ENCODE measurements at places on chromosomes 13 and 19.
A peak's percentile ranks its signal among the peaks of the same experiment; 100 is the strongest.

GRCh38 chr19:17311455-17312188 lies 2.3 kb downstream of the DDA1 start:
- DNase-seq = no peak

DNA sequence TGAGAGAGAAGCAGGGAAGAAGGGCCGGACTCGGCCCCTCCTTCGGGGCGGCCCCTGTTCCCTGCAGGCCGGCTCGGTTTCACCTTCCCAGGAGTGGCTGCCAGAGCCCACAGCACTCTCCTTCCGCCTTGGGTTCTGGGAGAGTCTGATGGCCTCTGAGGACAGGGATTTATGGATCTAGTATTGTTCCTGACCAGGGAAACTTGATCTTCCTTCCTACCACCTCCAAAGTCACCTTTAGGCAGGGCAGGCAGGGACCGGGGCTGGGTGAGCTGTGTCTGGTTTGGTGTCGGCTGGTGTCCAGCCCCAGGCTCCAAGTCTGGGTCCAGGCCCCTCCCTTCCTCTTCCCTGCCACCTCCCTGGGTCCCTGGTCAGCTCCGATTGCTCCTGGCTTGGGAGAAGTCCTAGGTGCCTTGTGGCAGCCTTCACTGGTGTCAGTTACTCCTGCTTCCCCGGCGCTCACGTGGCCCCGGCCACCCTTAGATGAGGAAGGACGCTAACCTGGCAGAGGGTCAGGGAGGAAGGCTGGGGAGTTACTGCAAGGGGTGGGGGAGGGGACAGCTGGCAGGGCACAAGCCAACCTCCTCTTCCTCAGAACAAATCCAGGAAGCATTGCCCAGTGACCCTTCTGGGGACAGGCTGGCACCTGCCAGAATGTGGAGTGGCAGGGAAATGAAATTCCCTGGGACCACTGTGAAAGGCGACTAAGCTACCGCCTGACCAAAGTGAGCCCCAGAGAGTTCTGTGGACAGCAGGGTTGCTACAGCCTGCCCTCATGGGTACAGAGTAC lies 18.8 kb downstream of the RFX1 start:
- DNase-seq = no peak

GRCh38 chr19:7099597-7099921 lies 30.1 kb downstream of the ZNF557 start:
- no peak for DNase-seq

- no peak for DNase-seq
Measured at GRCh38 chr13:49690133-49690994, 922 bp downstream of the EBPL start.

- no peak for DNase-seq
Measured at GRCh38 chr19:29323021-29323430, 110.1 kb upstream of the UQCRFS1 start.

DNA sequence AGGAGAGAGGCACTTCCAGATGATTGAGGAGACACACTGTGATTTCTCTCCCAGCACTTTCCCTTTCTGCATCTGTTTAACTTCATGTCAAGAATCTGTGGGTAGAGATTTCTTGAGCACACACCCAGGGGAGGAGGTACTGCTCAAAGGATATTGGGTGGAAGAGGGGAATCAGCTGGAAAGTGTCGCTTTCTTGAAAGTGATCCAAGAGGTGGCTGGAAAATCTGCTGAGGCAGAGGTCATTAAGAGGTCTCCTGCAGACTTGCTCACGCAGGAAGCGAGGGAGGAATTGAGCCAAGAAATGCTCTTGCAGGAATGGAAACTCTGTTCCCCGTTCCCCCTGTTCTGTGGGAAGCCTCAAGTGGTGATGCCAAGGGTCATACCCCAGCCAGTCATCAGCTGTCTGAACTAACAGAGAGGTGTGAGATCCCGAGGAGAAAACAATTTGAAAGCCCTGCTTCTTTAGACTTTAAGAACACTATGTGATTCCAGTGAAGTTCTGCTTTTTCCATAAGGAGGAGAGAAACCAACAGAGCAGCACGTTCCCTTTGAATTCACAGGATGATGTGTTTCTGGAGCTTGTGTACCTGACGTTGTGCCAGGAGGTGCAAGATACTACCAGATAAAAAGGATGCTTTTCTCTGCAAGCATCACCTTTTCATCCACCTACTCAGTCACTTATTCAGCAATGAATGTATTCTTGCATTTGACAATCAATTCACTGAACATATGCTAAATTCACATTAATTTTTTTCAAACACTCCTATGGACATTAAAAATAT lies 163.4 kb upstream of the GPR12 start:
- DNase-seq = no peak

GRCh38 chr13:94272038-94272437 lies 207.4 kb downstream of the DCT start:
- no peak for DNase-seq

- DNase-seq = no peak
Measured at GRCh38 chr13:48386816-48387215, 26.1 kb downstream of the LPAR6 start.

DNA sequence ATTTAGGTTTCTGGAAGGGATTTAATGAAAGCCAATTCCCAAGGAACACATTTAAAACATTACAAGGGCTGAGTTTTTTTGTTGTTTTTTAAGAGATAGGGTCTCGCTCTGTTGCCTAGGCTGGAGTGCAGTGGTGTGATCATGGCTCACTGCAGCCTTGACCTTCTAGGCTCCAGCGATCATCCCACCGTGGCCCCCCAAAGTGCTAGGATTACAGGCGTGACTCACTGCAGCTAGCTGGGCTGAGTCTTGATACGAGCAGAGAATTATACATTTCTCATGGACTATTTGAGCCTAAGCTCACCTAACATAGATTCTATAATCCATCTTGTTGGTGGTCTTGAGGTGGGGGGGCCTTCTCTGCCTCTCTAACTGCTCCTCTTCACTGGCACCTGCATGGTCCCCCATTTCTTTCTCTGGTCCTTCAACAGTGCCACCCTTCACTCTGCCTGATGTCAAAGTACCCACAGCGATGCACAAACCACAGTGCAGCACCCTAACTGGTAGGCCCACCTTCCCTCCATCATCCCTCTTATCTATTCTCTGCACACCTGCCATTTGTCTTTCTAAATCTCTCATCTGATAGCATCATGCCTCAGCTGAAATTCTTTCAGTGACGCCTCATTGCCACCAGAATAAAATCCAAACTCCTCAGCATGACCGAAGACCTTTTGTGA lies 37.4 kb downstream of the DOCK9 start:
- no peak for DNase-seq

DNA sequence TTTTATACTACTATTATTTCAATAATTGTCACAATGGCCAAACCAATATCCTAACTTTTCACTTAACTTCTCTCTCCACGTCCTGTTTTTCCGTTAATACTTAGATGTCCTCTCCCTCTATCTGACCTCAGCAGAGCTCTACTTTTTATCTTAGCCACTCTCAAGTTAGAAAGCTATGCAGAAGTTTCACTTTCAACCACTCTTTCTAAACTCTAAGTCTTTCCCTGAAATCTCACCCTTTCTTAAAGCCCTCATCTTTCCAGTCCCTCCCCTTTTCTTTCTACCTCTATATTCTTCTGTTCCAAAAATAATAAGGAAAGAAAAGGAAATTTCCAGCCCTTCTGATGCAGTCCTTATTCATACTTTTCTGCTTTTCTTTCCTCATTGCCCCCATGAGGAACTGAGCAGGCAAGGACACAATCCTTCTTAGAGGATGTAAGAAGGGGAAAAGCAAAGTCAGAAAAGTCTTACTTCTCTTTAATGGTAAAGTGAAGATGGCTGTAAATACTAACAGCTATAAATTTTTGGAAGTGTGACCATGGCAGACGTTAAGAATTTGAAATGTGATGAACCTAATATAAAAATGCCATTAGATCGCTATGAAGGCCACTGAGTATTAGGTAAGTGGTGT lies 23.0 kb downstream of the FAM216B start:
- no peak for DNase-seq

- DNase-seq = no peak
Measured at GRCh38 chr19:33815380-33816340, 19.0 kb downstream of the KCTD15 start.

GRCh38 chr19:1608359-1609102 lies 3.3 kb upstream of the UQCR11 start:
- peak; percentile 33 for DNase-seq

DNA sequence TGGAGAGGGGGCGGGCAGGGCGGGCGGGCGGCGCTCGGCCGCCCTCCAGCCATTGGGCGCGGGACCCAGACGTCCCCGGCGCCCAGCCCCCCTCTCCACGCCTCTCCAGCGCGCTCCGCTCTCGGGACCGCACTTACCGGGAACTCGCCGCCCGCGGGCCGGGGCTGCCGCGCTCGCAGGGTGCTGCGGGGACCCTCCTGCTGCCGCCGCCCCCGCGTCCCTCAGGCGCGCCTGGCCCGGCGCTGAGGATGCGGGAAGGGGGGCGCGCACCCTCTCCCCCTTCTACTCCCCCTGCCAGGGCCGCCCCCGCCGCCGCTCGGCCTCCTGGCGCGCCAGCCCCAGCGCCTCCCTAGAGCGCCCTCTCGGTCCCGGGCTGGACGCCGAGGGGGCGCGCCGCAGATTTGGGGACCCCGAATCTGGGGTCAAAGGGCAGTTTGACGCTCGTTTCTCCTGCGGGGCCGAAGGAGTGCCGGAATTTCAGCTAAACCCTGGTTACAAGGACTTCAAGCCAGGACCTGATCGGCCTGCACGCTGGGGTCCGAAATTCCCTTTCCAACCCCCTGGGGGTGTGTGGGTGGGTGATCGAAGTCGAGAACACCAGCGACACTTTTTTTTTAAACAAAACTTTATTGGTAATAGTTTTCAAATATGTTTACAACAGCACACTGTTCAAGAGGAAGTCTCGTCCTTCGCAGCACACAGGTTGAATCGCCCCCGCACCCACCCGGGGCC lies 696 bp upstream of the SAMD1 start:
- DNase-seq = peak; percentile 78

DNA sequence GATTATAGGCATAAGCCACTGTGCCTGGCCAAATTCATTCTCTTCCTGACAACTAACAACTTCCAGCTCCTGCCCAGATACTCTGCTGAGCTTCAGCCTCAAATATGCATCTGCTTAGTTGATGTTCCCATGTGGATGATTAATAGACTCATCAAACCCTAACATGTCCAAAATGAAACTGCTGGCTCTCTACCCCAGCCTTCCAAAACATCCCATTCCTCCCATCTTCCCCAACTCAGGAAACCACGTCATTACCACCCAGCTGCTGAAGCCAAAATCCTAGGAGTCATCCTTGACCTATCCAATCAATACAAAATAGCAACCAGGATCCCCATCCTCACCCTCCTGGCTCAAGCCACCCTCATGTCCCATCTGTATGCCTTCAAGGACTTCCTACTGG lies 20.9 kb downstream of the POU2F2 start:
- DNase-seq = no peak

- DNase-seq = no peak
Measured at GRCh38 chr13:53017433-53017970, 11.1 kb upstream of the OLFM4 start.

DNA sequence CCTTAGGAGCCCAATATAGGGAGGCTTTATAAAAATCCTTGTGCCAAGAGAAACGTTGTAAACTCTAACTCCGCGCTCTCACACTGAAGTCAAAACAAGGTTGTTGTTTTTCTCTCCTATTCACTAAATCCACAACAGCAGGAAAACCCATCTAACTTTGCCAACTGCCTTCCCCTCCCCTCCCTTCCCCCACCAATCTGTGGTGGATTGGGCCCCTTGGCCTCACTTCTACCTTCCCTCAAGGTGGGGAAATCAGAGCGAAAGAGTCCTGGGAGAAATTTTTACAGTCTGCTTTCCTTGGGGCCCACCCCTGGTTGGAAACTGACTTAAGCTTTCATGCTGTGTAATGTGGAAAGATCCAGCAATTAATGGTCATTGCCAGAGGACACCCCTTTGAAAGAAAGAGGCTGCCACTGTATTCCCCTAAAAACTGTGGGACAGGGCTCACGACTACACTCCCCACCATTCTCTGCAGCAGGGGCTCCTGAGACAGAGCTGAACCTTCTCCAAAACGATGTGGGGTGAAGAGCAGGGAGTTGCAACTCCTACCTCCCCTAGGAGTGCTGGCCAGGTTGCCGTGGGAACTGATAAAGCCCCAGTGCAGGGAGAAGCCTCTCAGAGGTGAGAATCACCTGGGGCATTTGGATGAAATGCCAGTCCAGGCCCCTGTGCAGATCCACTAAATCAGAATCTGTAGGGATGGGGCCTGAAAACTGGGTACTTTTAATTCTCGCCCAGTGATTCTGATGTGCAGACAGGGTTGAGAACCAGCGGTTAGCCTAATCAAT lies 1.1 kb downstream of the DHRS12 start:
- DNase-seq = no peak

DNA sequence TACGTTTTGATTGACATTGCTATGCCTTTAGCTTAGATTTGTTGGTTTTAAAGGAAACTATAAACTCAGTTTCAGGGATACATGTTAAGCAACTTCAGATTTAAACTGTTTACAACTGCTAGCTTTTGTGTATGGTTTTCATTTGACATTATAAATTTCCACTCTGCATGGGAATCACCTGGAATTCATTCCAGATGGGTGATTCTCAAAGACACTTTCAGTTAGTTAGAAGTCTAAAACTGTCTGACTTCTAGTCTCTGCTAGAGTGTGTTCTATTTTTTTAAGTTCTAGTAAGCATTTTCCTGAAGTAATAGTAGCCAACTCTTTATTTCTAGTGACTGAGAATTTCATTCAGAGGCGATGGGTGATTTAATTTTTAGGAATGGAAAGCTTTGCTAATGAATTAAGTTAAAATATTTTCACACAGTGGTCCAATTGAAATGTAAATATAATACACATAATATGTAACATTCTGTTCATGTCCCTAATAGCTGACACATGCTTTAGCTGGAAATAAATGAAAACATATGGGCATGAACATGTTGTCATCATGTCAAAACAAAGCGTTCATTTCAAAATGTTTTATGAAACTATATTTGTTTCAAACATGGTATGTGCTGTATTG lies 58.3 kb upstream of the CSNK1A1L start:
- DNase-seq = no peak

DNA sequence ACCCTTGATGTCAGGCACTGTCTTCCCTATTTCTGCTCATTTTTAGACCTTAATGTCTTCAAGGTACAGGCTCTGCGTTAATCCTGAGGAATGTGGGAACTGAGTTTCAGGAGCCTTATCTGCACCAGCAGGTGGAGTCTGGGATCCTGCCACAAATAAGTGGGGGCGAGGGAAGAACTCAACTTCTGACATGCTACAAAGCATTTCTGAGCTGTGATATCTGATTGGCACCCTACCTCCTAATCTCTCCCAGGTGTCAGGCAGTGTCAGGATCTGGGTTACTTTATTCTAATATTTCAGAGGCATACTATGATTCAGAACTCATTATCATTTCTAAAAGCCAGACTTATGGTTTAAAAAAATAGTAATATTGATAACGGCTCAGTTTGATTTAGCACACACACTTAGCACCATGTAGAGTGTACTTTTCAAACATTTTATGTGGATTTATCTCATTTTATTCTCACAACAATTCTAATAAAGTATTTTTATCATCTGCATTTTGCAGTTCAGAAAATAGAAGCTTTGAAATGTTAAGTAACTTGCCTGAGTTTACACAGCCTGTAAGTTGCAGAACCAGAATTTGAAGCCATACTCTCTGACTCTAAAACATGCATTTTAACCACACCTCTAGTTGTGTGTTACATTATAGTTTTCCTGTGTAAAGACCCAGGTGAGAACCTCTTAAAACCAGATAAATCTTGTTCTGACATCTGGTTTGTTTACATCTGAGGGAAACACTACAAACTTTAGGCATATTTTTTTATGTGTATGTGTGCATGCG lies 358.6 kb downstream of the TDRD3 start:
- no peak for DNase-seq
